Uterine smooth muscle cell (primary cell): ENCODE measurements at places on chromosomes 13 and 19. TPM values are rescaled to one million over a fixed set of nuclear protein-coding genes. Genes with fewer than 3 reads are reported as not detected.

ZNF600 gene
- 3.9 and 4.0 TPM in 2 replicates for total RNA-seq

MTMR6 gene
- total RNA-seq = 30.4 and 37.1 TPM in 2 replicates

ZNF260 gene
- total RNA-seq = 9.2 and 21.6 TPM in 2 replicates

KIR3DL1 gene
- total RNA-seq = not detected in 2 replicates

ONECUT3 gene
- not detected in 2 replicates for total RNA-seq

FFAR1 gene
- not detected in 2 replicates for total RNA-seq
